Caki2 (cell line): ENCODE measurements at places on chromosomes 2 and 18. TPM values are rescaled to one million over a fixed set of nuclear protein-coding genes. Genes with fewer than 3 reads are reported as not detected.

Gene UBE2E3
- total RNA-seq = 205 and 216 TPM in 2 replicates

Gene MROH2A
- not detected in 2 replicates for total RNA-seq

Gene DSG3
- total RNA-seq = not detected in 2 replicates

DNA sequence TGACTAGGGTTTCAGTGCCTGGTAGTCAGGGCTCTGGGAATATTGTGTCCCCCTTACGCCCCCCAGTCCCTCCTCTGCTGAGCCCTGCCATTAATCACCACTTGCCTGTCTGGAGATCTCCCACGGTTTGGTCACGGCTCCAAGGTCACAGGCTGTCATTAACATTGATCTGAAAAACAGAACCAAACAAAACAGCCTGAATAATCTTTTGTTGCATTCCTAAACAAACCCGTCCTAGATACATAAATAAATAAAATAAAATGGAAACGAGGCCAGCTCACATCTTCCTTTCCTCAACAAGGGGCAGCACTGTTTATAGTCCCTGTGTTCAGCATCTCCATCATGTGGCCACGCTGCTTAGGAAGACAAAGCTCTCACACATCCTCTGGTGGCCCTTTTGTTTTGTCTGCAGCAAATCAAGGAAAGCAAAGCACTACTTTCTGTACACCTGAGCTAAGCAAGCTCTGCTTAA, 282.8 kb downstream of the AGPS start:
- no peak for DNase-seq

DNA sequence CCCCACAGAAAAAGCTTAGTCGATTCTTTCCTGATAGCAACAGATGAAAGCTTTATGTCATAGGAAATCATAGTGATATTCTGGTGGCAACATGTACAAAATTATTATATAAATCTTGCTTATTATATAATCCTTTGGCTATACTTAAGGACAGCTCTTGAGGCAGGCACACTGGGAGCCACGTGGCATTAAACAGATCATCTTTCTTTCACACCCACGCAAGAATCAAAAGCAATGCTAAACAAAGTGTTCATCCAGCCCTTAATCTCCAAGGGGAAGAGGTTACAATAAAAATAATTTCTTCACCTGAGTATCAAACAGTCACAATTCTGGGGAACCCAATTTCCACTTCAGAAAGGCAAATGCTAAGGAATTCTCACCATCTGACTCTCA, 57.8 kb downstream of the CYB5A start:
- DNase-seq = no peak

- peak; percentile 62 for DNase-seq
Measured at GRCh38 chr18:63155169-63155852, 164.3 kb downstream of the BCL2 start.

GRCh38 chr2:86807468-86808275, 17.0 kb upstream of the CD8A start:
- peak; percentile 40 for DNase-seq

DNA sequence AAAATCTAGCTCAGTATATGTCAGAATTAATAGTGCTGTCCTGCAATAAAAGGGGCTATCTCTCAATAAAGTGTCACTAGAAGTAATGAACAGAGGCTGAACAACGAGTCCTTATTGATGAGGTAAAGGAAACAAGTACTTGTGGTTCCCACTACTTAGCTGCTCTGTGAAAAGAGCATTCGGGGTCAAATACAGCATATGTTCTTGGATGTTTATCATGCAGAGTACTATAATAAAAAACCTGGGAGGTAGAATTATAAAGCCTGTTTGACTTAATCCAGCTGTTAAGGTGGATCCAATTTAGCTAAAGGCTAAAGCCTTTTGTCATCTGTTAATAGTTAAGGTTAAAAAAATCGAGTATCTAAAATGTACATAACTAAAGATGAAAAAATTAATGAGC, 32.4 kb downstream of the SLC35F5 start:
- no peak for DNase-seq

DNA sequence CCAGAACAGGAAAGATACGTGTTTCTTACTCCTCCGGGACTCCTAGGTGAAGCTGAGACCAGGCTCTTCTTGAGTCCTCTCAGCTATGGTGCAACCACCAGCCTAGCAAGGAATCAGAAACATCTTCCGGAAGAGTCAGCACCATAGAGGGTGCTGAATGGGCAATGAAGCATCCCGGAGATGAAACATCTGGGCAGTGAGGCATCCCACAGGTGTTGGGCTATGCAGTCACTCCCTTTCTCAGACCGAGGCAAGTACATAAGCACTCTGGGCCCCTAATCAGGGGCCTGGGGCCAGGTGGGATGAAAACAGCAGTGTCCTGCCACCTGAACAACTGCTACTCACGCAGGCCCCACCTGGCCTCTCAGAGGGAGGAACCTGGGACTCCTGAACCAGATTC, 1.4 kb upstream of the CAPN10 start:
- DNase-seq = no peak

- DNase-seq = no peak
Measured at GRCh38 chr18:4444306-4444705, 10.8 kb downstream of the DLGAP1 start.

DNA sequence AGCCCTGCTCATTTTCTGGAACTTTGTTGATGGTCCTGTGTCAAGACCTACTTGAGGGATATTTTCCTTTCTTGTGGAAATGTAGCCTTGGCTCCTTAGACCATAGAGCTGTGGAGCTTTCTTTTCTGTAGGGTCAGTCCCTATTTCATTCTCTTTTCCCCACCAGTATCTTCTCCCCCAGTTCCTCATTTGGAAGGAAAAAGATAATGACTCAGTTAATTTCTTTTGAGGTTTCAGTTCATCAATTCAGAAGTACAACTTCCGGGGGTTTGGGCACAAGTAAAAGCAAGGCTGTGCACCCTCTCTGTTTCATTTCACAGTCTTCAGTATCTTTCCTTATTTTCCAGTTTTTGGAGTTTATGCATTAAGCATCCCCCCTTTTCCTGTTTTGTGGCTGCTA, 70.7 kb downstream of the CDC42EP3 start:
- no peak for DNase-seq
